ENCODE measurements at places on chromosomes 7 and 10. TPM values are rescaled to one million over a fixed set of nuclear protein-coding genes. Genes with fewer than 3 reads are reported as not detected.
A peak's percentile ranks its signal among the peaks of the same experiment; 100 is the strongest.

GRCh38 chr7:55212838-55213237 is 152.3 kb upstream of the LANCL2 start:
- no peak for DNase-seq

DNA sequence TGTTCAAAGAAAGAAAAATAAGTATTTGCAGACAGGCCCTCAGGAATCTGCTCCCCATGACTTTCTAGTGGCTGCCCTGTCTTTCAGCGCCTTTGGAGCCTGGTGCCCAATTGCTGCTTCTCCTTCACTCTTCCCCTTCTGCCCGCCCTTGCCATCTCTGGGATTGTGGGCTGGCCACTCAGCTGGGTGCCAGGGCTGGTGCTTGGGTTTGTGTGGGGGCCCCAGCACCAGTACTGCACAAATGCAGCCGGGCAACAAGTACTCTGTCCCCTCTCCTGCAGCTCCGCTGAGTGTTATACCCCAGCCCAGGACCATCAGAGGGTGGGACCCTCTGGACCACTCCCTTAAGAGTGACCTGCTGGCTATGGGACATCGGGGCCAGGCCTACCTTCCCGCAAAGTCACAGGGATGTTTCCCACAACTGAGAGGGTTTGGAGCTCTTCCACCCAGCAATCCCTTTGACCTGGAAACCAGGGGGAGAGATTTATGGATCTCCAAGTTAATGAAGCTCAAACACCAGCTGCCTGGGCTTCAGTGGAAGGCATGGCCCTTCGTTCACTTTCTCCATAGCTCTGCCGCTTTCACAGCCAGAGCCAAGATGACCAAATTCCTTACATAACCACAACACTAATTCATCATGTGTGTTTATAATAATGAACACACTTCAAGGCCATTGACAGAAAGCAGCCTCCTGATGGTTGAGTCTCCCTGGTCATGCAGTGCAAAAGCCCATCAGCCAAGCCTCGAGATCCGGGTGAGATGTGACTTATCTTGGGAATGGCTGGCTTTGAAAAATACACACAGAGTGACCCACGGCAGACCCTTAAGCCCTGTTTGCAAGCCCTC is 313.9 kb upstream of the ZNF32 start:
- DNase-seq = no peak

GRCh38 chr10:62618576-62619412 is 185.7 kb upstream of the ADO start:
- peak; percentile 76 for DNase-seq

MRLN gene
- not detected for total RNA-seq

LRIT1 gene
- total RNA-seq = not detected

ABCB1 gene
- not detected for total RNA-seq
